ENCODE measurements at places on chromosomes 12 and 14.

DNA sequence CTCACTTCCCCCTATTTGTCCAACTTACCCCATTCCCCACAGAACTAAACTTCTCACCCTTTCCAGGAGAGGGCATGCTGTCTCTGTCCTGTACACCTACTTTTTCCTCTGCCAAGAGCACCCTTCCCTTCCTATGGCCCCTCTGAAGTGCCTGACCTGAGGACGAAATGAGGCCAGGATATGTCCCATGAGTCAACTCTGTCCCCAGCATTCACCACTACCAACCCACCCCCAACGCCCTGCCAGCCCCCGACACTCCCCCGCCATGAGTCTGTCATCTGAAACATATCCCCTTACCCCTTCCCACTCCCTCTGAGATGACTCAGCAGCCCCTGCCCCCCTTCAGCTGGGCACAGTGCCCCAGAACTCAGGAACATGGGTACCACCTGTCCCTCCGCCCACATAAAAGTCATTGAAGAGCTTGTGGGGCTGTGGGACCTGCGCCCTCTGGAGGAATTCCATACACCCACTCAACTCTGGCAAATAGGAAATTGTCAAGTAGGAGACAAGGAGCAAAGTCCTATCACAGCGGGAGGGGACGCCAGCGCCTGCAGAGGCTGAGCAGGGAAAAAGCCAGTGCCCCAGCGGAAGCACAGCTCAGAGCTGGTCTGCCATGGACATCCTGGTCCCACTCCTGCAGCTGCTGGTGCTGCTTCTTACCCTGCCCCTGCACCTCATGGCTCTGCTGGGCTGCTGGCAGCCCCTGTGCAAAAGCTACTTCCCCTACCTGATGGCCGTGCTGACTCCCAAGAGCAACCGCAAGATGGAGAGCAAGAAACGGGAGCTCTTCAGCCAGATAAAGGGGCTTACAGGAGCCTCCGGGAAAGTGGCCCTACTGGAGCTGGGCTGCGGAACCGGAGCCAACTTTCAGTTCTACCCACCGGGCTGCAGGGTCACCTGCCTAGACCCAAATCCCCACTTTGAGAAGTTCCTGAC lies 26.3 kb downstream of the ITGA7 start:
- peak; percentile 24 for DNase-seq

GRCh38 chr12:55938826-55939501 lies 8.0 kb downstream of the DGKA start:
- DNase-seq, result no peak

DNA sequence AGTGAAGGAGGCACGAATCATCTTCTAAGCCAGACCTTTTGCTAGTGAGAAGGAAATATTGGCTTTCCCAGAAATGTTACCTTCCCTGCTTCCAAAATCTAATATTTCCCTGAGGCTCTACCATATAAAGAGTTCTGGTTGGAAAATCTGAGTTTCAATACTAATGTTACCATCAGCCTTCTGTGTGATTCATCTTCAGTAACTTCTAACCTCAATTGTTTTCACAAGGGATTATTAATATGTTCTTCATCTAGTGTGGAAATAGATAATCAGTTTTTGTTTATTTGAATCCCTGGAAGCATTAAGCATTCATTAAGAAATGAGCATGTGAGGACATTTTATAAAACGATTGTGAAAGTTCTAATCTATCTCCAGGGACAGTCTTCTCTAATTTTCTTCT lies 720.9 kb downstream of the AACS start:
- DNase-seq, result no peak

DNA sequence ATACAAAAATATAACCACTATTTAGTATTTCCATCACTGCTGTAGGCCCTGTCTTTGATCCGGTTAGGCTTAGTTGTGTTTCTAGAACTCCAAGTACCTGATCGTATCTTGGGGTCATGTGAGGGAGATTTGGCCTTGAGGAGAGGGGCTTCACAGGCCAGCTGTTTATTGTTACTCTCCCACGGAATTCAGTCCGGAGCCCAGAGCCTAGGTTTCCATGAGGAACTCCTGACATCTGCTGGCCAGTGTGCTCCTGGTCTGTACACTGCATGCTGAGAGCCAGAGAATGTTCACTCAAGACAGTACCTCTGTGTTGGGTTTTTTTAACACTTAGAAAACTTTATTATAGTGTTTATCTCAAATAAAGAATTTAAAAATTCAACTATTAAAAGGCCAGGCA lies 341.0 kb upstream of the TMEM132C start:
- DNase-seq, result no peak

- no peak for DNase-seq
These were observed 450 bp downstream of the SINHCAF start for GRCh38 chr12:31325524-31325875.

GRCh38 chr14:58238252-58239243 lies 6.1 kb upstream of the PSMA3 start:
- DNase-seq, result peak; percentile 18

GRCh38 chr12:1799882-1800400 lies 20.4 kb upstream of the LRTM2 start:
- DNase-seq, result no peak

- no peak for DNase-seq
These were observed 23.5 kb downstream of the SIX6 start for GRCh38 chr14:60532442-60532841.

GRCh38 chr14:102317564-102318248 lies 1.8 kb upstream of the ZNF839 start:
- no peak for DNase-seq

DNA sequence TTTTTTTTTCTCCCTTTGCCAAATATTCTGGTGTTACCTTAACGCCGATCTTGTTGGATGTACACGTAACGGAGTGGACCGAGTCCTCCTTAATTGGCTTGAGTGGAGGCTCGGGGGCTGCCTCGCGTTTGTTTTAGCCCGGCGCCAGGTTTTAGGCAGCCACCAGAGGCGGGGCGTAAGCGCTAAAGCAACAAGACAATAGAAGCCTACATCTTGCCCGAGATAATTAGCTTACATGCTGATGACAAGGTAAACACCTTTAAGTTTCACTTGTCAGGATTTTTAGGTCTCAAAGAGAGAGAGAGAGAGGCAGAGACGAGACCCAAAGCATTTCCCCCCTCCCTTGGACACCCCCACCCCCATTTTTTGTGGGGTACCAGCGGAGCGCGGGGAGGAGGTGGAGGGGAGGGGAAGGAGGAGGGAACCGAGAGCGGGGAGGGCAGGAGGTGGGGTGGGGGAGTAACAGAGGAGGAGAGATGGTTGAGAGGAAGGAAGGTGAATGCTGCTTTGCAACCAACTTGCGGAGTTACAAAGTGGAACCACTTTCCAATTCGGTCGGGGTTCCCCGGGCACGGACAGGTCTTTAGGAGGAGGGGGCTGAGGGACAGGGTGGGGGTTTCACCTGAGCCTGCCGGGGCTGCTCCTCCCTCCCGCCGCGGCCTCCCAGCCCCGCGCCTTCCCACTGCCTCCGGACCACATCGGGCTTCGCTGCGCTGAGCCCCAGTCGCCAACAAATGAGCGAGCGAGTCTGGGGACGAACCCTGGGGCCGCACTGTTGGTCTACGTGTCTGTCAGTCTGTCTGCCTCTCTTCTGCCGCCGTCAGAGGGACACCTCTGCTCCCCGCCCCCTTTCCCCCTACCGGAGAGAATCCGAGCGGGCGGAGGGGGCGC lies at the start of gene NKX2-1:
Gene NKX2-1, minus strand, starts transcription at position 802 of the 891 bp plus-strand sequence. Its CDS starts 103 bp downstream, at position 699.
- no peak for DNase-seq

DNA sequence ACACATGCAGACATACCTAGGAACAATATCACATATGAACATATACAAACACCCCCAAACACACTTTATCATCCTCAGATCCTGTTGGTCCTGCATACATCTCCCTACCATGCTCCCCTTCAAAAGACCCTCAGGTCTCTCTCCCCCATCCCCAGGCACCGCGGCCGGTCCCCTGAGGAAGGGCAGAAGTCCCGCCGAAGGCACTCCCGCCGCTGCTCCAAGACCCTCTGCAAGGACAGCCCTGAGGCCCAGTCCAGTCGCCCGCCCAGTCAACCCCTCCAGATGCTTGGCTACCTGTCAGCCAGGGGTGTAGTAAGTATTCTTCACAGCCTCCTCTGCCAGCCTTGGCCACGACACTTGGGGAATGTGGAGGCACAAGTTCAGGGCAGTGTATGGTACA lies 48.2 kb upstream of the HSPB8 start:
- no peak for DNase-seq

- no peak for DNase-seq
These were observed 52.8 kb downstream of the PPFIBP1 start for GRCh38 chr12:27576667-27577347.

GRCh38 chr14:88196925-88197324 lies 126.1 kb downstream of the KCNK10 start:
- no peak for DNase-seq

- DNase-seq, result no peak
These were observed 91.2 kb downstream of the RGS6 start for GRCh38 chr14:72023128-72024042.

GRCh38 chr12:130014485-130014807 lies 110.6 kb upstream of the TMEM132D start:
- no peak for DNase-seq

GRCh38 chr12:27304856-27305255 lies 27.8 kb upstream of the BMAL2 start:
- peak; percentile 22 for DNase-seq

DNA sequence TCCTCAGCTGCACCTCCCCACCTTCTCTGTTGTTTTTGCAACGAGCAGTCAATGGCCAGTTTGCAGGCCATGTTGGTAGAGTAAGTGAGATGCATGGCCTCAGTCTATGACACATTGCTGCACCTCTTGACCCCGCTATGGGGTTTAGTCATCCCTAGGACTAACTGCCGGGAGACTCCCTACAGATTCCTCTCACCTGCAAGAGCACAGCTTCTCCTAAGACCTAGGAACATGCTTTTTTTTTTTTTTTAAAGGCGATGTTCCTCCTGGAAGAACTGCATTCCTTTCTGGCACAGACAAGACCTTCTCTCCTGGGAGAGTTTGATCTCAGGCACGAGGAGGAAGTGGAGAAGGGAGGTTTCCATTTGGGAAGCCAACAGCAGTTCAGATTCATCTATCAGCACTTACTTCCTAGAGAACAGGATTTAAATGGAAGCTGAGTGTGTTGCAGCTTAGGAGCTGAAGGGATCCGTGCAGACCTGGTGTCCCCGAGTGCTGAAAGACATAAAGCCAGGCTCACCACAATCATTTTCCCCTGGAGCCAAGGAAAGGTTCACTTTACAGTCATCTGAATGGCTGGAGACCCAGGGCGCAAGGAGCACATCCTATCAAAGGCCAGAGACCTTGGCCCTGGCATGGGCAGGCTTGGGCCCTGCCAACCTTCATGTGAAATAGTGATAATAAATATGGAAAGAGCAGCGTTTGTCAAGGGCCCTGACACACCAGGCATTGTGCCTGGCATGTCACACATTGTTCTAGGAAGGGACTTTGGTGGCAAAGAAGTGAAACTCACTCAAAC lies 104.1 kb downstream of the LGMN start:
- DNase-seq, result no peak

GRCh38 chr14:59147007-59147406 lies 41.5 kb upstream of the DAAM1 start:
- no peak for DNase-seq

GRCh38 chr12:152440-152839 lies 61.5 kb downstream of the SLC6A12 start:
- DNase-seq, result no peak

- no peak for DNase-seq
These were observed 71.1 kb upstream of the CCND2 start for GRCh38 chr12:4202487-4202886.

- no peak for DNase-seq
These were observed 186.7 kb downstream of the PLCZ1 start for GRCh38 chr12:18551106-18551505.

DNA sequence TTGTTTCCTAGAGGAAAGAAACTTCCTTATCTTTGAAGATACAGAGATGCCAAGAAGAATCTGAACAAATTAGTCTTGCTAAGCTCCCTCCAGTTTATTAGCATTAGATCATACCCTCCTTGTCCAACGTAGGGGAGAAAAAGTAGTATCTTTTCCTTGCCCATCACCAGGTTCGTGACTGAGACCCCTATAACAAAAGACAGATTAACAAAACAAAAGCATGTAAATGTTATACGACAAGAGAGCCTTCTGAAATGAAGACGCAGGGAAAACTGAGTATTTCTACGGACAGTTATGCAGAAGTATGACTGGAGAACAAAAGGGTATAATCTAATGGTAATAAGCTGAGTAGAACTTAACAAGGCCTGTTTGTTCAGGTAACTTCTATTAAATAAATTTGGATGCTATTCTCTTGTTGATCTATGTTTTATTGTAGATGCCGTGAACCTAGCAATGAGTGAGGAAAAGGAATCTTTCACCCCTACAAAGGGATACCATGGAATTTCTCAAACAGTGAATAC lies 2.9 kb upstream of the CLEC7A start:
- no peak for DNase-seq

GRCh38 chr12:47311568-47311967 lies 231.8 kb upstream of the AMIGO2 start:
- DNase-seq, result no peak

Measured in BE2C (cell line).